ENCODE measurements at places on chromosomes 12 and 14.

GRCh38 chr12:97753332-97753731 is 290.7 kb downstream of the RMST start:
- no peak for DNase-seq

DNA sequence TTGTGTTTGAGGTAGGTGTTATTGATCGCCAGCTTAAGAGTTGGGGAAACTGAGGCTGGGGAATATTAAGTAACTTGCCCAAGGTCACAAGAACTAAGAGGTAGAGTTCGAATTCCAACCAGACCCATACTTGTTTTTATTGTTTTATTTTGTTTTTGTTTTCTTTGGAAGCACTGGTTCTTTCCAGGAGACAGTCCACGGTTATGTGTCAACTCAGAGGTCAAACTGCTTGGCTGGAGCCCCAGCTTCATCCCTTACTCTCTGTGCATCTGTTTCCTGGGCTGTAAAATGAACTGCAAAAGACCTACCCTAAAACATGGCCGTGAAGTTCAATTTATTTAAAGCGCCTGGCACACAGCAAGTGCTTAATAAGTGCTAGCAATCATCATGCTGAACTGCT is 74.4 kb upstream of the MAP1LC3B2 start:
- DNase-seq = no peak

- peak; percentile 43 for DNase-seq
Observed at GRCh38 chr12:50842637-50843493, at the start of gene TMPRSS12. Gene TMPRSS12, plus strand, starts transcription at chr12:50842926. Its CDS starts 39 bp downstream, at chr12:50842965.

DNA sequence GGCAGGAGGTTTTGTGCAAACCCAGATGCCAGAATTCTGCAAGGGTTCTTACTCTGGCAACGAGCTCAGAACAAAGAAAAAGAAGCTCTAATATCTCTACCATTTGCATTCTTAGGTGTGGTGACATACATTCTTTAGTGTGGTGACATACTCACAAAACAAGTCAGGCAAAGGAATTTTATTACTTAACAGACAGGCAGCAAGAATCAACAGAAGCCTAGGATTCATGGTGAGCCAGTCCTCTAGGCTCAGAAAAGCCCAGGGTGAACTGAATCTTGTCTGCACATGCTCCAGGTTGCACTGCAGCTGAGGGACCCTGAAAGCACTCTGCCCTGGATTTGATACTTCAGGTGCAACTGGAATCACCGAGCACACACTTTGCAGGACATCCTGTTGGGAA is 122.4 kb upstream of the PTPRQ start:
- peak; percentile 92 for DNase-seq

DNA sequence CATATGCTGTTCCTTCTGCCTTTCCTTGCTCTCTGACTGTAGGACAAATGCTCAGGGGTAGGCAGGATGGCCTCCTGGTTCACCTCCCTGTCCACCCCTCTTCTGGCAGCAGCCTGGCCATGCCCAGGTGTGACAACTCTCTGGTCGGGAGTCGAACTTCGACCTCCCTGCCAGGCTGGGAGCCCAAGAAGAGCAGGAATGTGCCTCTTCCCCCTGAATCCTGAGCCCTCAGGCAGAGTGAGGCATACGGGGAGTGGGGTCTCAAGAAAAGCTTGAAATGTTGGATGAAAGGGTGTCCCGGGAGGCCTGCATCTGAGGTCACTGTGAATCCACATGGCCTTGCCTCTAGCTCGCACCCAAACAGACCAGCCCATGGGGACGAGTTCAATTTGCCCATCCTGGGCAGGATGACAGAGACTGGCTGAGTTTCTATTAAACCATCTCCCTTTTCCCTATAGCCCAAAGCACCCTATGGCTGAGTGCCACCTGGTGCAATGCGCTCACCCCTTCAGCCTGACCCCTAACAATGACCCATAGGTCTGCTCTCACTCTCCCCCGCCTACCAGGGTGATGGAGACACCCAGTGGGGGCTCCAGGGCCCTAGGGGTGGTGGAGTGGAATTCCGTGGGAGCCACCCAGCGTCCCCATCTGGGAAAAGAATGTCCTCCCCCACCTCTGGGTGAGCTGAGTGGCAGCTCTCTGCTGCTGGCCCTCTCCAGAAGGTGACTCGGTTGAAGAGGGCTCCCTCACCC is 52.9 kb upstream of the DIO3 start:
- no peak for DNase-seq

- no peak for DNase-seq
Observed at GRCh38 chr14:81759541-81759940, 225.9 kb upstream of the SEL1L start.

GRCh38 chr12:124852911-124853427 is 10.7 kb downstream of the SCARB1 start:
- DNase-seq = no peak

DNA sequence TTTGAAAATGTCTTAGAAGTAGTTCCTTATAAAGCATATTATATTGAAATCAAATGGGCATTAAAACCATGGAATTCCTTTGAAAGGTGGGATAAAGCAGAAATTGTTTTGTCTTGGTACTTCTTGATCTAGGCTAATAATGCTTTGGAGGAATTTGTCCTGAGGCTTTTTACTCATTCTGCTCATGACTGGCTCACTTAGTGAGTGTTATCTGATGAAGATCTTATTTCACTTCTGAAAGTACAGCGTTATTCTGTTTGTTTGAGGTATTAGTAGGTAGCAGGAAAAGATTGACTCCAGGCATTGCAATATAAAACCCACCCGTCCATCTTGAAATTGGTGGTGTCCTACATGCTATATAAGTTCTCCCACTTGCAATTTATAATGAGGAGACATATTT is 5.5 kb downstream of the C12orf71 start:
- peak; percentile 83 for DNase-seq

DNA sequence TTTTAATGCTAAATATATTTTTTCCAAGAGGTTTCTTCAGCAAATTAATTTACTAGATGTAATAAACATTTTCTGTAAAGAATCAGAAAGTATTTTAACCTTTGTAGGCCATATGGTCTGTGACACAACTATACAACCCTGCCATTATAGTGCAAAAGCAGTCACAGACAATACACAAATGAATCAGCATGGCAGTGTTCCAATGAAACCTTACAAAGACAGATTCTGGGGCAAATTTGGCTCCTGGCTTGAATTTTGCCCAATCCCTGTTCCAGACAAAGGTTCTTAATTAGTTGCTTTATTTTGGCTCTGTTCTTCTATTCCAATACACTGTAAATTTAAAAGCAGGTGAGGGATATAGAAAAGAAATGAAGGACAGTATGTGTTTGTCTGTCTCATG is 352.5 kb downstream of the C12orf50 start:
- DNase-seq = peak; percentile 32

- no peak for DNase-seq
Observed at GRCh38 chr12:119069147-119069642, 87.9 kb downstream of the SRRM4 start.

DNA sequence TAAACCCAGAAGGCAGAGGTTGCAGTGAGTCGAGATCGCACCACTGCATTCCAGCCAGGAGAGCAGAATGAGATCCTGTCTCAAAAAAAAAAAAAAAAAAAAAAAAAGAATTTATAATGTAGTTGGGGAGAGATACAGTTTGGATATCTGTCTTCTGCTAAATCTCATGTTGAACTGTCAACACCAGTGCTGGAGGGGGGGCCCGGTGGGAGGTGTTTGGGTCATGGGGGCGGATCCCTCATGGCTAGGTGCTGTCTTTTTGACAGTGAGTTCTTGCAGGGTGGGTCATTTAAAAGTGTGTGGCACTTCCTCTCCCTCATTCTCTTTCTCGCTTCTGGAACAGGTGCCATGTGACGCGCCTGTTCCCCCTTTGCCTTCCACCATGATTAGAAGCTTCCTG is 32.8 kb downstream of the CLIP1 start:
- peak; percentile 31 for DNase-seq

DNA sequence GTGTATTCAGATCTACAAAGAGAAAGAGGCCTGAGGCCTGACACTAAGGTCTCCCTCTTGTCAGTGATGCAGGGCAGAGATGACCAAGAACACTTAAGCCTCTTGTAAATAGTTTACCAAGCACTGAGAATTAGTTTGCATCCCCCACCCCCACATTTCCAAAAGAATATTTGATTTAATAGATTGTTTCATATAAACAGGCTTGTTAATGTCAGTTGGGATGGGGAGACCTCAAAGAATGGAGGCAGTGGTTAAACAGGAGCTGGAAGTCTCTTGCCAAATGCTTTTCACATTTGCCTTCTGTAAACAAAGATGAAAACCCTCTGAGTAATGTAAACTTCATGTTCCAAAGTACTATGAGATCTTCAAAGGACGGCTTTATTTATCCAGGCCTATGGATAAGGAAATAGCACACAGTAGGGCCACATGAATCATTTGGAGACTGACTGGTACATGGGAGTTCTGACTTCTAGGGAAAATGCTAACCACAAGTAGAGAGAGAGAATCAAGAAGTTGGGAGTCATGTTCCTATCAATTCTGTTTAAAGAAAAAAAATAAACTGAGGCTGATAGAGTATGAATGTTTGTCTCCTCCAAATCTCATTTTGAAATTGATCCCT is 234.7 kb downstream of the ANO2 start:
- no peak for DNase-seq

DNA sequence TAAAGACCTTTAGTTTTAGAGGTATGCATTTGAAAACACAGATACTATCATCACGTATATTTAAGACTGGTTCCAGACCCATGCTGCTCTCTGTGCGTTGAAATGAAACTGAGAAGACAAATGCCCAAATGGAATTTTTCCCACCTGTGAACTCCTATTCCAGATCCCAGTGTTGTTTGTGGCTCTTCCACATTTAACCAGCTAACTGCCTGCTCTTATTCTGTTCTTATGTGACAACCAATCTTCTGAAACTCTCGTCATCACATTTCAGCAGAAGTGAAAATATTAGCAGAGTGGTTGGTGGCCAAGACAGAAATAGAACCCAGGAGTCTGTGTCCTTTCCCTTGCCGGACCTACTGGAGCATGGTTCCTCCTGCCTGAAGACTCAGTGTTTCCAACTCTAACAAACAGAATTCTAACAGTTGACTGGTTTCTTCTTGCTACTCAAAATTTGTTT is 460.2 kb downstream of the RAD51B start:
- DNase-seq = no peak

DNA sequence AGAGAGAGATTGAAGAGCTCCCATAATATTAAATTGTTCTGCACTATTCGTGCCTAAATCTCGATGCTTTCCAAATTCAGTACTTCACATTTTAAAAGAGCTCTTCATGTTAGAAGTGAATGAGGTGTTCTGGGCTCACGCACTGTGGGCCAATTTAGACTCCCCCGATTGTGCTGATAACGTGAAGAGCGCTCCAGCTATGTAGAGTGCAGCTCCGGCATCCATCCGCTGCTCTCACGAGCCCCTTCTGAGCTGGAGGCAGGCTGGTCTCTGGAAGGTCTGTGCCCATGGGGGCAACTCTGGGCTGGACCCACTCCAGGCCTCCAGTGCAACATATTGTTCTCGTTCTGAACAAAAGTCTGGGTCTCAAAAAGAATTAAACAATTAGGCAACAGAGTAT is 692.6 kb downstream of the VRK1 start:
- DNase-seq = no peak

- peak; percentile 82 for DNase-seq
Observed at GRCh38 chr12:124566161-124566996, 1.0 kb downstream of the NCOR2 start.

DNA sequence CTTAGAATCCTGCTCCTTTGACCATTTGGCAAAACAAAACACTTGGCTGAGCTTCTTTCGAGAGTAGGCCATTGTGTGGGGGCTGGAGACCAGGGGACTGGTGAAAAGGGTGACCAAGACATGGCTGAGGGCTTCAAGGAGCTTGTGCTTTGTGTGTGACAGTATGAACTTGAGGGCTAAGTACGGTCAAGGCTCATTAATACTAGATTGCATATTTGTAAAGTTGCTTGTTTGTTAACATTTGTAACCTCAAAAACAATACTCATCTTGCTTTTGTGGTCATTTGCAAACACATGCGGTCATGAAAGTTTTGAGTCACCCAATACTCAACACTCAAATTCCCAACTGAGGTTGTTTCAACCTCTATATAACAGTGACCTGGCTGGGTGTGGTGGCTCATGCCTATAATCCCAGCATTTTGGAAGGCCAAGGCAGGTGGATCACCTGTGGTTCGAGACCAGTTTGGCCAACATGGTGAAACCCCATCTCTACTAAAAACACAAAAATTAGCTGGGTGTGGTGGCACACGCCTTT is 42.5 kb downstream of the ZFYVE26 start:
- peak; percentile 20 for DNase-seq

DNA sequence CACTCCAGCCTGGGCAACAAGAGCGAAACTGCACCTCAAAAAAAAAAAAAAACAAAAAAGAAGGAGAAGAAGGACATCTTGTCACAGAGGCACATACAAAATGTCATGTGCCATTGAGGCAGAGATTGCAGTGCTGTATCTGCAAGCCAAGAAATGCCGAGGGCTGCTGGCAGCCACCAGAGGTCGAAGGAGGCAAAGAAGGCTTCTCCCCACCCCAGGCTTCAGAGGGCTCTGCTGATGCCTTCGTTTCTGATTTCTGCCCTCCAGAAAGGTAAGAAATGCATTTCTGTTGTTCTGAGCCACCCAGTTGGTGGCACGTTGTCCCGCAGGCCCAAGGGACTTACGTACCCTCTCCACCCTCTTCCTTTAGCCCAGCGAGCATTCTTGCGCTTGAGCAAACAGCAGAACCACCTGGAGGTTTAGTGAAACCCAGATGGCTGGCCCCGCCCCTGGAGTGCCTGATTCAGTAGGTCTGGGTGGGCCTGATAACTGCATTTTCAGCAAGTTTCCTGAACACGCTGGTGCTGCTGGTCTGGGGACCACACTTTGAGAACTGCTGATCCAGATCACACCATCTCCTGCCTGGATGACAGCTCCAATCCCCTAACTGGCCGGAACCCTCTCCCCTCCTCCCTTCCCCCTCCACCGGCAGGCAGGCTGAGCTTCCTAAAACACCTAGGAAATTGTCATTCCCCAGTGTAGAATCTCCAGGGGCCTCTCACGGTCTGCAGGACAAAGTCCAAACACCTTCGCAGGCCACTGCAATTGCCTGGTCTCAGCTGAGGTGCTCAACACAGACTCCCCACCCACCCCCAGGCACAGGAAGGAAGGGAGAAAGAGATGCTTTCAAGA is 21.1 kb upstream of the SCARB1 start:
- peak; percentile 35 for DNase-seq

- no peak for DNase-seq
Observed at GRCh38 chr12:109534456-109534855, 38.8 kb downstream of the MMAB start.

DNA sequence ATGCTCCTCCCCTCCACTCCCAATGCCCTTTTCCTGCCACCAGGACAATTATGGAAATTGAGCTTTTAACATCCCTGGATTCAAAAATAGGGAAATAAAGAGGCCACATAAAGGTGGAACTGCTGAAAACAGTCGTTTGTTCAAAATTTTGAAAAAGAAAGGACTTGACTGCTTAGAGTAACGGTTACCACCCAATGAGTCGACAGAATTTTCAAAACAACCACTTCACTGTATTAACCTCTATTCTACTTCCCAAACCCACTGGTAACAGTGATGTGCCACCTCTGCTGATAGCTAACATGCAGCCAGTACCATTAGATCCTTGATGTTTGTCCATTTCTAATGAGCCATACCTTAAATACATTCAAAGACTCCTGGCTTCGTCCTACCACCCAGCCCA is 4.9 kb downstream of the ST8SIA1 start:
- no peak for DNase-seq
